ENCODE measurements at places on chromosomes 13 and 19. TPM values are rescaled to one million over a fixed set of nuclear protein-coding genes. Genes with fewer than 3 reads are reported as not detected.

Gene PLEKHJ1
- 47.4 TPM for total RNA-seq

GRCh38 chr19:52689843-52690368 is 44.9 kb downstream of the ZNF611 start:
- H3K27ac ChIP-seq, result peak overlapping the region; percentile 96
- peak; percentile 26 for DNase-seq
- peak overlapping the region; percentile 81 for H3K4me3 ChIP-seq
- H3K4me1 ChIP-seq, result no peaks in the 10 kb centered on the region

DNA sequence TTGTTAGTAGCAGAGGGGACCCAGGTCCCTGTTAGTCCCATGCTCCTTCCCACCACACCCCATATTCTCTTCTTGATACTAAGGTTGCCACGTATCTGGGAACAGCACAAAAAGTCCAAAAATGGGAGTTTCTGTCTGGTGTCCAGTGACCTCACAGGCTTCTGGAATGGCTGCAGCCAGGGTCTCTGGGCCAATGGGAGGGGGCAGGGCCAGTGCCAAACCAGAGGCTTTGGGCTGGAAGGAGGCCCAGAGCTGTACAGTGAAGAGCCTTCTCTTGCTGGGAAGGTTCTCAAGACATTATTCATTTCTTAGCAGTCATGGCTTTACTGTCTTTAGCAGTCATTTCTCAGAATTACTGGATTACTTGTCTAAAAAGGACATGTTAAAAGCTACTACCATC is 119.2 kb downstream of the FRY start:
- H3K36me3 ChIP-seq, result no peaks in the 10 kb centered on the region
- no peak overlapping the region for H3K4me3 ChIP-seq
- peak overlapping the region; percentile 70 for H3K27ac ChIP-seq
- no peaks in the 10 kb centered on the region for H3K27me3 ChIP-seq
- H3K4me1 ChIP-seq, result no peaks in the 10 kb centered on the region

- H3K27me3 ChIP-seq, result no peaks in the 10 kb centered on the region
- H3K4me3 ChIP-seq, result no peak overlapping the region
- no peaks in the 10 kb centered on the region for H3K4me1 ChIP-seq
- H3K36me3 ChIP-seq, result no peaks in the 10 kb centered on the region
- H3K27ac ChIP-seq, result no peak overlapping the region
Measured at GRCh38 chr13:42109957-42110356, 61.5 kb downstream of the DGKH start.

DNA sequence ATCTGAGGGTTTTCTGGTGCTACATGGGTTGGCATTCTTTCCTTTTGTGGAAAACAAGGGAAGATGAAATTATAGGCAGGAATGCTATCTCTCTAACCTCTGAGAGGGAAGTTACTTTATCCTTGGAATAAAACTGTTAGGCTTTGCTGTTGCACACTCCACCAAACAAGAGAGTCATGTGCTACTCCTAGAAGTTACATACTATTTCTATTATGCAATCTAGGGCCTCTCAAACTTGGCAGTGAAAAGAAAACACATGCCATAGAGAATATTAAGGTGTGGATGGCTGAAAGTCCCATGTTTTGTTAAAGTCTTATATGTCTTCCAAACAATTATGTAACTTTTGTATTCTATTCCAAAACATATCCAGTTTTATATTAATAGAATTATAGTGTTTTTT is 367.9 kb downstream of the SLC7A1 start:
- H3K4me3 ChIP-seq, result no peak overlapping the region
- DNase-seq, result no peak
- no peaks in the 10 kb centered on the region for H3K27me3 ChIP-seq
- H3K27ac ChIP-seq, result no peak overlapping the region
- no peaks in the 10 kb centered on the region for H3K4me1 ChIP-seq
- H3K36me3 ChIP-seq, result no peaks in the 10 kb centered on the region

Gene ZNF836
- 21.8 TPM for total RNA-seq

Gene U2AF1L4
- 19.5 TPM for total RNA-seq

- H3K4me3 ChIP-seq, result peak overlapping the region; percentile 24
- no peaks in the 10 kb centered on the region for H3K36me3 ChIP-seq
Measured at GRCh38 chr19:45117671-45118070, 24.7 kb downstream of the PPP1R37 start.

GRCh38 chr13:25743421-25743820 is 308.4 kb downstream of the SHISA2 start:
- H3K4me1 ChIP-seq, result no peaks in the 10 kb centered on the region
- H3K27ac ChIP-seq, result no peak overlapping the region
- no peak for DNase-seq

Gene SHISA2
- total RNA-seq, result 0.64 TPM

- H3K36me3 ChIP-seq, result no peaks in the 10 kb centered on the region
- peak overlapping the region; percentile 100 for H3K27ac ChIP-seq
- H3K27me3 ChIP-seq, result no peaks in the 10 kb centered on the region
- no peak overlapping the region for H3K4me3 ChIP-seq
- H3K4me1 ChIP-seq, result peaks cover 22% of the 10 kb centered on the region
- DNase-seq, result no peak
Measured at GRCh38 chr19:47107953-47108746, 5.4 kb downstream of the ZC3H4 start.

Gene OR7D2
- total RNA-seq, result 0.16 TPM

GRCh38 chr19:42442833-42443232 is at the start of gene CXCL17:
CXCL17 (minus strand) TSS chr19:42442946; CDS start chr19:42442832, 114 bp downstream.
- no peak within 1 kb of the TSS for H3K4me3 ChIP-seq
- peak within 1 kb of the TSS; percentile 75 for H3K27ac ChIP-seq
- no peaks in the 10 kb centered on the region for H3K36me3 ChIP-seq
- no peak for DNase-seq
- no peaks in the 10 kb centered on the region for H3K27me3 ChIP-seq

DNA sequence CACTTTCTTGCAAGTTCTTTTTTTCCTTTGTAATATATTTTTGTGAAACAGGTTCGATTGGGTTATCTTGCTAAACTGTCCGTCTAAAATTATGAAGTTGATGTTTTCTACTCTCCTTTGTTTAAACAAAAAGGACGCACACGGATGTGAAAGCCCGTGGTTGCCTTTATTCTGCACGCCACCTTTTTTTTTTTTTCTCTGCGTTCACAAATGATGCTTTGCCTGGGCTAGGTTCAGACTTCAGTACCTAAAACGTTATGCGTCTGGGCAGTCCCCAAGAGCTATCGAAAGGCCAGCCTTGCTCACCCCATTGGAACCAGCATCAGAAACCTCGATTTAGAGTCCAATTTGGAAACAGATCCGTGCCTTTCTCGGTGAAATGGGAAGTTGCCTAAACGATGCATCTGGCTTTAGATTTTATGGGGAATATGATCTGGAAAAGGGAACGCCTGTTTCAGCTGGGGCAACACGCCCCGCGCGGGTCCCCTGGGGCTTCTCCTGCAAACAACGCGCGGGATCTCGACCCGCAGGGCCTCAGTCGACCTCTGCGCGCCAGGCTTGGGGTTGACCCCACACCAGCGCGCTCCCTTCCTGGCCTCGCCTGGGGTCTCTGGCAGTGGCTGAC is 113.9 kb downstream of the KCNRG start:
- no peak for DNase-seq
- peak overlapping the region; percentile 48 for H3K4me3 ChIP-seq
- peaks cover 2% of the 10 kb centered on the region for H3K27me3 ChIP-seq

DNA sequence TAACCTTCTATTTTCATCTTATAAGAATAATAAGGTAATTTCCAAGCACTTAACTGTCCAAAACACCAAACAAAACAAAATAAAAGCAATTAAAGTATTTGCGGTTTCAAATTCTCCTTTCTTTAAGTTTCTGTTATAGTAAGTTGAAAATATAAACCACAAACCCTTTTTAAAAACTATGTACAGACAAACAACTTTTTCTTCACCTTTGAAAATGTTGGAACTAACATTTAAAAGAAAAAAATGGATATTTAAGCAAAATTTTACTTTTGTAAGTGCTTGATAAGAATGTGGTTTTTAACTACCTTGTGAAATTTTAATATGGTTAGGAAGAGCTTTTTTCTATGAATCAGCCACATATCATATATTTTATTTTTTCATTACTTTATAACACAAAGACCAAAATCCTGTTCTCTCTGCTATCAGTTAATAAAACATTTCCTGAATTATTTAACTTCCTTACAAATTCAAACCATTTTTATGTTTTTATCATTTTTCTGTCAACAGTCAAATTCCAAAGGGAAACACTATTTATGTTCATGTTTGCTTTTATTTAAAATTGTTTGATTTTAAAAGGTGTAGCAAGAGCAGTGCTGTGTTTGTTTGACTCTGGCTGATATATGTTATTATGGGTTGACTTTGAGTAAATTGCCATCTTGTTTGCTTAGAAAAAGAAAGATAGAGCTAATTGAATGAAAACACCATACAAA is 554.1 kb upstream of the KLHL1 start:
- DNase-seq, result no peak
- H3K36me3 ChIP-seq, result no peaks in the 10 kb centered on the region
- no peak overlapping the region for H3K4me3 ChIP-seq
- no peaks in the 10 kb centered on the region for H3K27me3 ChIP-seq
- no peak overlapping the region for H3K27ac ChIP-seq

DNA sequence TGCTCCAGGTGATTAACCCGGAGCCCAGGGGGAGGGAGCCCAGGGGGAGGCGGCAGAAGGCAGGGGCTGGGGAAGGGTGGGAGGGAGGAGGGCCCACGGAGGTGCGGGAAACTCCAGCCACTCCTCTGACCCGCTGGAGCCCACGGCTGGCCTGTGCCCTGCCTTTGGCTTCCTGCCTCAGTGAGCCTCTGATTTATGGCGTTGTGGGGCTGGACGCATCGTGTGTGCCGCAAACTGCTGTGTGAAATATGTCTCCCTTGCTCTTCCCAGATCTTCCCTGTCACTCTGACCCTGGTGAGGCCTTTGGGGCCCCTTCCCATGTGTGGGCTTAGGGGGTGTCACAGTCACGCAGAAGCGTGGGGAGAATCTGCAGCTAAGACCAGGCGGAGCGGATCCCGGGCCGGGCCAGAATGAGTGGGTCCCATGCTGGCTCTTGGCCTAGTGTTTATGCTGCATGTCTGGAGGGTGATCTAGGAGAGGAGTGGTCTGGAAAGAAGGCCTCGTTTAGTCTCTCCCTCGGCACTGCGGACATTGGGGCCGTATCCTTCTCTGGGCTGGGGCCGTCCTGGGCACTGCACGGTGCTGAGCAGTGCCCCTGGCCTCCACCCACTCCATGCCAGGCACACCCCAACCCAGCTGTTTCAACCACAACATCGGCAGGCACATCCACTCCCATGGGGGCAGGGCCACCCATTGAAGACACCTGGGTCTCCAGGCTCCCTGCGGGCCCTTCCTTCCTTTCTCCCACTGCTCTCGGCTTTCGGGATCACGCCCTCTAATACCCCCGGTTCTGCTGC is 123.0 kb downstream of the KDM4B start:
- peaks cover 6% of the 10 kb centered on the region for H3K4me1 ChIP-seq
- DNase-seq, result no peak
- no peaks in the 10 kb centered on the region for H3K36me3 ChIP-seq
- peak overlapping the region; percentile 21 for H3K4me3 ChIP-seq

GRCh38 chr19:17562097-17562496 is 6.6 kb downstream of the COLGALT1 start:
- no peaks in the 10 kb centered on the region for H3K27me3 ChIP-seq
- H3K36me3 ChIP-seq, result no peaks in the 10 kb centered on the region
- H3K27ac ChIP-seq, result no peak overlapping the region
- H3K4me3 ChIP-seq, result no peak overlapping the region
- no peak for DNase-seq
- H3K4me1 ChIP-seq, result no peaks in the 10 kb centered on the region

DNA sequence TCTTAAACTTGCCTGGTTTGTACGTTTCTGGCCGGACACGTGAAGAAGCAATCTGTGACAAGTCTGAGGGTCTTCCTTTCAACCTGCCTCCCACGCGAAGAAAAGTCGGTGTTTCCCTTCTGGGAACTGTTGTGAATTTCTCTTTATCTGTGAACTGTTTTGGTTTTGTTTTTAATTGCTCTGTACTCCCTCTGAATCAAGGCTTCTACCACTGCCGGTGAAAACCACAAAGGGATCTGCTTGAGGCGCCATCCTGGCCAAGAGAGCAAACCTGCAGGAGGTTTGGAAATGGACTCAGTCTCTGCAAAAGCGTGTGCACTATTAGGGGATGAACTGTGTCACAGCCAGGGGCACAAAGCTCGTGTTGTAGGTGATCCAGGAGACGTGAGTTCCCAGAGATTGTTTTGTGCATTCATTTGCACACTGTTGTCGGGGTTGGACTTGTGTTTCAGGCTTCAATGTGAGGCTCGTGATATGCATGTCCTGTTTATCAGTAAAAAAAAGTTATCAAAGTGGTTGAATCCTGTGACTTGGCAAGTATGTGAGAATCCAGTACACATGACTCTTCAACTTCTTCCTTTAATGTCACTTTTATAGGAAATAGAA is 9.7 kb downstream of the SIGLEC8 start:
- no peaks in the 10 kb centered on the region for H3K36me3 ChIP-seq
- H3K27ac ChIP-seq, result no peak overlapping the region
- DNase-seq, result no peak
- no peak overlapping the region for H3K4me3 ChIP-seq
- no peaks in the 10 kb centered on the region for H3K27me3 ChIP-seq

GRCh38 chr19:35666251-35666913 is at the start of gene UPK1A:
UPK1A (plus strand) TSS chr19:35666517; CDS start chr19:35666813, 296 bp downstream.
- H3K4me3 ChIP-seq, result no peak within 1 kb of the TSS
- H3K27ac ChIP-seq, result no peak within 1 kb of the TSS
- no peaks in the 10 kb centered on the region for H3K4me1 ChIP-seq
- no peaks in the 10 kb centered on the region for H3K36me3 ChIP-seq

DNA sequence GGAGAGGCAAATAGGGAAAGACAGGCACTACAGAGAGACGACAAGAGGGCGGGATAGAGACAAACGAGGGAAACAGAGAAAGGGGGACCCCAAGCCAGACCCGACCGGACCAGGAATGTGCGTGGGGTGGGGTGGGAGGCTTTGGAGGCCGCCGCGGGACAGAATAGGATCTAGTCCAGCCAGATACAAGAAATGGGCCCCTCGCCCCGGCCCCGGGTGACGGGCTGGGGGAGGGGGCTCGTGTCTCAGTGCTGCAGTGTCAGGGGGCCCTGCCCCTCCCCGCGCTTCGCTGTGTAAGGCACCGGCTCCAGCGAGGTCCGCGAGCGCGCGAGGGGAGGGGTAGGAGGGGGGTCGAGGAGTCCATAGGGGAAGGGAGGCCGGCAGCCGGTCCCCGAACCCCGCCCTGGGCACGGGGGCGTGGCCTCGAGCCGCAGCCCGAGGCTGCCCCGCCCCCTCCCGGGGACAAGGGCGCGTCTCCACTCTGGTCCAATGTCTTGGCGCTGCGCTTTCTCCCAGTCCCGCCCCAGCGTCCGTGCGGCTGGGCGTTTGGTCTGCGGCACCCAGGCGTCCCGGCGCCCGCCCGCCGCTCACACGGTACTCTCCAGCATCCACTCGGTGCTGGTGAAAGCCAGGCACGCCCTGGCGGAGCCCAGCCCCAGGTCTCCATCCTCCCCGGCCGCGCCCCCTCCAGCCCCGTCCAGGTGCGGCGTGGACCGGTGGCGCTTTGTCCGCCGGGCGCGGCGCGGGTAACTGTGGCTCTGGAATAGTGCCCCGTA is 11.0 kb downstream of the IFNL1 start:
- H3K4me1 ChIP-seq, result no peaks in the 10 kb centered on the region
- H3K4me3 ChIP-seq, result peak overlapping the region; percentile 38
- H3K36me3 ChIP-seq, result no peaks in the 10 kb centered on the region
- H3K27me3 ChIP-seq, result no peaks in the 10 kb centered on the region
- no peak for DNase-seq

Gene ZNF415
- total RNA-seq, result 4.3 TPM
